Stimulated activated CD8-positive, alpha-beta memory T cell treated with anti-CD3 and anti-CD28 coated beads, Interleukin-15, amount 100 ng/mL, for 4 hours (primary cell): ENCODE measurements at places on chromosomes 6 and 20.

- DNase-seq = no peak
Observed at GRCh38 chr20:13898012-13898612, 92.3 kb downstream of the SEL1L2 start.

GRCh38 chr6:28002161-28002560 is 45.1 kb downstream of the OR2B6 start:
- no peak for DNase-seq

GRCh38 chr20:45041464-45042337 is 59.2 kb downstream of the KCNS1 start:
- DNase-seq = no peak

GRCh38 chr6:6812427-6812826 is 223.9 kb downstream of the LY86 start:
- no peak for DNase-seq

GRCh38 chr20:24317224-24317623 is 152.2 kb upstream of the SYNDIG1 start:
- no peak for DNase-seq

GRCh38 chr6:10520468-10520867 is 683 bp upstream of the GCNT2 start:
- no peak for DNase-seq

DNA sequence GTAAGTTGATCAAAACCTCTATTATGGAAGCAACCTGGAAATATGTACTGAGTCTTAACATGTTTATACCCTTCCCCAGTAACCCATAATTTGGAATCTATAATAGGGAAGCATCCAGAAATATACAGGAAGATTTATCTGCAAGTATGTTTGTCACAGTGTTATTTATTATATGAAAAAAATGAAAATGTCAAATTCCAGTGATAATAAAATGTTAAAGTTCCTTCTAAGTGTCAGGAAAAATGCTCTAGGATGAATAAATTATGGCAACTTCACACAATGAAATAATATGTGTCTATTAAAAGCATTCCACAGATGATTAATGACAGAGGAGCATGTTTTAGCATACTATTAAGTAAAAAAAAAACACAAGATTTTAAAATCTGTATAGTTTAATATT is 237.7 kb upstream of the PRND start:
- no peak for DNase-seq

DNA sequence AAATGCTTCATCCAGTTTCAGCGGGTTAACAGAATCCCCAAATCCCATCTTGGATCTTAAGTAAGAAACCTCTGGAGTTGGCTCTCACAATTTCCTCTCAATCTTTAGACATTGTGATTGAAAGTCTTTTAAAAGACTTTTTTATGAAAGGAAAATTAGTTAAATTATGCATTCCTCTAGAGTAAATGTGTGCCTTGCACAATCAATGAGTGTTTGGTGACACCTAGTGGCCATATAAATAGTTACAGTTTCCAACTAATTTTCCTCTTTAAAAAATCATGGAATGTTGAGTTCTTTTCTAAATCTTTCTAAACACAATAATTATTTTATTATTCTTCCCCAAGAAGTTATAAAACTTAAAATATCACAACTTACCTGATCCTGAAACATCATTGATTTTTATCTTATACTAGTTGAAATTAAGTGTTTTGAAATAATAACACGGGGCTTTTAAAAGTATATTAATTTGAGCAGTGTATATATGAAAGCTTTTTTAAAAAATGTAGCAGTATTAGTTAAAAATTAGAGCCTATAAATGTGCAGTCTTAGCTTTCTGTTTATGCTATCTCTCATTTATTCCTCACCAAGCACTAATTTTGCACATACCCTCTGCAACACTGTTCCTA is 66.4 kb downstream of the PKHD1 start:
- no peak for DNase-seq

GRCh38 chr20:58708246-58708931 is 15.8 kb downstream of the NPEPL1 start:
- no peak for DNase-seq

DNA sequence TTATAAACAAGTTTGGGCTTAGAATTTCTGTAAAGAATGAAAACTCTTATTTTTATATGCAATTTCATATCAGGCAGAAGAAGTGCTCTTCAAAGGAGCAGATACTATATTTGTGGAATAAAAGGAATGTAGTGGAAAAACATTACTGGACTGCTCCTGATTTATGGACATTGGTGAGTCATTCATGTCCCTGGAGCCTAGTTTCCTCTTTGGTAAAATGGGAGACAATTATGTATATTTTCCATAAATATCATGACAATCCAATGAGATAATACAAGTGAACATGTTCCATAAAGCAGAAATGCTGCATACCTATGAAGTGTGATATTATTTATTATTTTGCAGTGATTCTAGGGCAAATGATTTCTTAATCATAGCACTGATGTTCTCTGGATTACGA is 445.8 kb upstream of the CITED2 start:
- DNase-seq = no peak

- DNase-seq = no peak
Observed at GRCh38 chr6:15627821-15628220, 35.0 kb downstream of the DTNBP1 start.

DNA sequence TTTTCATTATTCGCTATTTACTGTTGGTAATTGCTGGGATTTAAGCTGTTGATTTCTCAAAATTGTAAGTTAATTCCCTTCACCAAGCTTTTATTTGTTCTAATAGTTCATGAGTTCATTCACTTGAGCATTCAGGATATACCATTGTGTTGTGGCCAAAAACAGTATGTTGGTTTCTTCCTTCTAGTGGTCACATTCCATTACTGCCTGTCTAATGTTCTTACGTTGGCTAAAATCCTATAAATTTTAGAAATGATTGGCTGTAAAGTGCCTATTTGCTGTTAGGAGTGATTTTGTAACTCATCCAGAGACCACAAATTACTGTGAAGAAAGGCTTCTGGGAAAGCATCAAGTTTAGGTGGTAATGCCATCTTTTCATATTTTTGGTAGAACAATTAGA is 76.3 kb downstream of the FARS2 start:
- no peak for DNase-seq

- DNase-seq = no peak
Observed at GRCh38 chr20:44597516-44597915, 15.1 kb downstream of the PKIG start.

DNA sequence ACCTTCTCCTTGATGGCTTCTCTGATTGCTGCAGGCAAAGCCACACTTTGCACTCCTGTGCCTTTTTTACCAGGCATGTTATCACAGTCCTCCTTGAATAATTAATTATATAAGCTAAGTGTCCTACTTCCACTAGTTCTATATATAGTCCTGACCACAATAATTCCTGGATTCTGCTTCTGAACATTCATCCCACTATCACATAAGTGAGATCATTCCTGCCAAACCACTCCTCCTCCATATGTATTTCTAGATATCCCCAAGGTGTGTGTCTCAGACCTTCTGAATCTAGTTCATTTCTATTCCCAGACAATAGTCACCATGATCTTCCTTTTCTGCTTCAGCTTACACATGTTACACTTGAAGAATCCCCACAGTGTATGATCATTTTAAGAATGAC is 1237.5 kb upstream of the MAP3K7 start:
- DNase-seq = no peak

DNA sequence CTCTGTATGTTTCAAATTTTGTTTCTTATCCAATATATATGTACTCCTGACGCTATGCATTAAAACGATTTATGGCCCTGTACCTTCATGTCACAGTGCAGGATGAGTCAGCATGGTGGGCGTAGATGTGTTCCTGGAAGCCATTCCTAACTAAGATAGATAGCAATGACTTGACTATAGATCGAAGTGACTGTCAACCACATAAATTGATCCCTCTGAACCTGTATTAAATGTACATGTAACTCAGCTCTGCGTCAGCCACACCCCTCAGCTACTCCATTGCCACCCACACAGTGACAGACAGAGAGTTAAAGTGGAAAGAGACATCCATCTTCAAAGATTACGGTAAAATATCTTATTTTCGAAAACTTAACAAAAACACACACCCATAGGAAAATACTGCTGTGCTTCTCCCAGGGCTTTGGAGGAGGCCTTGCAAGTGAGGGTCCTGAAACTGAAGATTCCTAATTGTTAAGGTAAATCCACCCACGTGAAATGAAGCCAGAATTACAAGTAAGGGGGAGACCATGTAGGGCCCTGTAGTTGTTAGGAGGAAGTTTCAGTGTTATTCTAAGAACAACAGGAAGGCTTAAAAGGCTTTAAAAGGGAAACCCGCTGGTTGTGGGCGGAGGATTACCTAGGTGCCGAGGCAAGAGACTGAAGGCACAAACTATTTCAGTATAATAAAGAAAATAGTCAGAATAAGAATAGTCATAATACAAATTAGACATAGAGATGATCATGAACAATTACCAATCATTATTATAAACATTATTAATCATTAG is 10.3 kb upstream of the RAD21L1 start:
- DNase-seq = peak; percentile 26
